ENCODE measurements at places on chromosomes 11 and 22.

DNA sequence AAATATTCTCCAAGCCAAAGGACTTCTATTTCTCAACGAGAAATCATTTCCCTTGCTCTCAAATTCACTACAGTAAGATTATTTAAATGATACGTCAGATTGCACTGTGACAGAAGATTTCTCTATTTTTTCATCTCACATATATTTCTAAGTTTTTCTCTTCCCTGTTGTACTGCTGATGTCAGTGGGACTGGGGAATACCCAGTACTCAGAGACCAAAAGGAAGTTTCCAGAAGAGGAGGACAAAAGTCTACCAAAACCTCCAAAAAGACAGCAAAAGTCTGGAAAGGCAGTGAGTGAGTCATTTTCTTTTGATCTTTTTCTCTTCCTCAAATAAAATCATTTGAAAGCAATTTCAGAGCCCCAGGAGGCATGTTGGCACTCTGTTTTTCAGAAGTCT lies 149.8 kb upstream of the PITPNB start:
- no peak for DNase-seq

DNA sequence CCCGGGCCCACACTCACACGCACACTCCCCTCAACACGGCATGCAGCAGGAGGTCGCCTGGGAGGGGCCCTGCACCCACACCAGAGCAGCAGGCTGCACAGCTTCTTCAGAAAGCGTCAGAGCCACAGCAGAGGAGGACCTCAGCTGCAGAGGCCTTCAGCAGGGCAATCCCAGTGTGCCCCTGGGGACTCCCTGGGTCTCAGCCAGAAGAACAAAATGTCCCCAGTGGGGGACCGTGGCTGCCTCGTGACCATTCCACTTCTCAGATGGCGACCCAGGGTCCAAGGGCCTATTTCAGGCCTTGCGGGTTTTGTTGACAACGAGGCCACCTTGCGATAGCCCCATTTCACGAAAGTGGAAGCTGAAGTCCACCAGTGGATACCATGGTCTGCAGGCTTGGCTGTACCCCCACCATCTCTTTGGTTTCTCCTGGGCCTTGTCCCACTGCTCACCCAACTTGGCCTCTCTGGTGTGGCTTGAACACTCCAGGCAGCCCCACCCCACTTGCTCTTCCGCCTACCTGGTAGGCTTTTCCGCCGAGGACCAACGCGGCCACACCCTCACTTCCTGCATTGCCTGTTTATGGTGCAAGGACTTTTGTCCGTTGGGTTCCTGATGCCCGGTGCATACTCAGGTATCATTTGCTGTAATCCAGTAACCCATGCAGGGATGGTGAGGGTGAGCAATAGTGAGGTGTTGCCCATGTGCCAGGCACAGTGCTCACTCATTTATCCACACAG lies 38.1 kb downstream of the MB start:
- DNase-seq, result no peak

DNA sequence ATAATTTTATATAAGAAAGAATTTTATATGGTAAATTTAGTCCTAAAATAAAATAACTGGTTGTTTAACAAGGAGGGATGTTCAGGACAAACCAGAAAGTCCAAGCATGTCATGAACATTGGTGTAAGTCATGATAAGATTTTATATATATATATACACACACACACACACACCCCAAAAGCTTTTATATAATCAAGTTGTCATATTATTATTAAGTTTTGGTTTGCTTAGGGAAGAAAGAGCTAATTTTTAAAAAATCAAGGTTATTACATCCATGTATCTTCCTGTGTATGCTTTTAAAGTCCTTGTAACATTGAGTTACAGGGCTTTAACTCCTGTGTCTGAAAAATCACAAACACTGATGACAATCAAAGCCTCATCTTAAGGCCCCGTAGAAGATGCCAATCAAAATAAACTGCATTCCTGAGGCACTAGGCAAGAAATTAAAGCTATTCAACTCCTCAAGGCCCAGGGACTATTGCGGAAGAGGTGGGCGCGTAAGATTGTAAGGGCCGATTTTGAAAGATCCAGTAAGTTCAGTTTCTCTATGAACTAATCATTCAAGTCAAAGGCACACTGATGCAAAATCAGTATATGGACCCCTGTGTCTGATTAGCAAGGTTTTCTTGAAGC lies 16.8 kb downstream of the APOL6 start:
- no peak for DNase-seq

DNA sequence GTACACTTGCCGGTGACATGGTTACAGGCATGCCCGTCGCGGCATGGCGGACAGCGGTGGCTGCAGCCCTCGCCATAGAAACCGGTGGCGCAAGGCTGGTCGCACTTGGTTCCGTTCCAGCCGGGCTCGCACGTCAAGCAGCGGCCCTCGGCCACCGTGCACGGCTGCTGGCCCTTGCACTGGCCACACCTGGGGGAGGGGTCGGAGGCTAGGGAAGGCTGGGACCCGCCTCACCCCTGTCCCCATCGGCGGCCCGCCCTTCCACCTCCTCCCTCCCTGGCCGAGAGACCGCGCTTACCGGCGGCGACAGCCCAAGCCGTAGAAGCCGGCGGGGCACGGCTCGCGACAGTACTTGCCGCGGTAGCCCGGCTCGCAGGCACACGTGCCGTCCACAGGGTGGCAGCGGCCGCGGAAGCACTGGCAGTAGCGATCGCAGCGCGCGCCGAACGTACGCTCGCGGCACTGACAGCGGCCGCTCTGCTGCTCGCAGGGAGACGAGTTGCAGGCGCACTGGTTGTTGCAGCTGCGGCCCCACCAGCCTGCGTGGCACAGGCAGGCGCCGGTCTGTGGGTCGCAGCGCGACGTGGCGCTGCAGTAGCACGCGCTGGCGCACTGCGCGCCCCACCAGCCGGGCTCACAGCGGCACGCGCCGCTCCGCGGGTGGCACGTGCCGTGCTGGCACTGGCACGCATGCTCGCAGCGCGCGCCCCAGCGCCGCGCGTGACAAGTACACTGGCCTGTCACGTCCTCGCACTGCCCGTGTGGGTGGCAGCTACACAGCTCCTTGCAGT lies 6.7 kb downstream of the SCARF2 start:
- peak; percentile 42 for DNase-seq

DNA sequence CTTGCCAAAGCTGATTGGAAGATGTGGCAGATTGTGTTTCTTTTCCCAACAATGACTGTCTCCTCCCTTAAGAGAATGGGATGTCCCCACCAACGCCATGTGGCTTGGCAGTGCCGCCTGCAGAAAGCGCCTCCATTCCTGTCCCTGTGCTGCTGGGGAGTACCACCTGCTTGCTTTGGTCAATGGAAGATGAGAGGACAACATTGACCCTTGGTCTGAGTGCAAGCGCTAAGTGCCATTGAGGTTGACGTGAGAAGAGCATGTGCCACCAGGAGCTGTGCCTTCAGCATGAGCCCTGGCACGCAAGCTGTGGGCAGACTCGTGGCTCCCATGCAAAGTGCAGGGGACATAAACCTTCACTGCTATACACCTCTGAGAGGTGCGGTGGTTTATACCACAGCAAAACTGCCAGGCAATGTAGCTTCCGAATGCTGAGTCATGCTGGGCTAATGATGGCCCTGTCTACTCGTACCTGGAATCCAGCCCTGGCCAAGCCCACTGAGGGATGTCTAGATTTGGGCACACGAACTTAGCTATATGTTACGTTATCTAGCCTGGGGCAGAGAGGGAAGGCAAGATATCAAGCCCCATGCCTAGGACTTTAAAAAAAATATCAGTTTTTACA lies 41.9 kb downstream of the MYEOV start:
- no peak for DNase-seq
